Stimulated activated CD4-positive, alpha-beta T cell treated with anti-CD3 and anti-CD28 coated beads, Interleukin-12 subunit alpha, Interleukin-12 subunit beta, amount 100 ng/mL, for 4 hours (primary cell): ENCODE measurements at places on chromosomes 4 and X.

- no peak for DNase-seq
Observed at GRCh38 chr4:41061482-41062185, 152.7 kb downstream of the APBB2 start.

- DNase-seq: no peak
Observed at GRCh38 chr4:2378898-2379297, 39.5 kb downstream of the ZFYVE28 start.

- DNase-seq: no peak
Observed at GRCh38 chrX:37357436-37357835, 8.3 kb downstream of the PRRG1 start.

DNA sequence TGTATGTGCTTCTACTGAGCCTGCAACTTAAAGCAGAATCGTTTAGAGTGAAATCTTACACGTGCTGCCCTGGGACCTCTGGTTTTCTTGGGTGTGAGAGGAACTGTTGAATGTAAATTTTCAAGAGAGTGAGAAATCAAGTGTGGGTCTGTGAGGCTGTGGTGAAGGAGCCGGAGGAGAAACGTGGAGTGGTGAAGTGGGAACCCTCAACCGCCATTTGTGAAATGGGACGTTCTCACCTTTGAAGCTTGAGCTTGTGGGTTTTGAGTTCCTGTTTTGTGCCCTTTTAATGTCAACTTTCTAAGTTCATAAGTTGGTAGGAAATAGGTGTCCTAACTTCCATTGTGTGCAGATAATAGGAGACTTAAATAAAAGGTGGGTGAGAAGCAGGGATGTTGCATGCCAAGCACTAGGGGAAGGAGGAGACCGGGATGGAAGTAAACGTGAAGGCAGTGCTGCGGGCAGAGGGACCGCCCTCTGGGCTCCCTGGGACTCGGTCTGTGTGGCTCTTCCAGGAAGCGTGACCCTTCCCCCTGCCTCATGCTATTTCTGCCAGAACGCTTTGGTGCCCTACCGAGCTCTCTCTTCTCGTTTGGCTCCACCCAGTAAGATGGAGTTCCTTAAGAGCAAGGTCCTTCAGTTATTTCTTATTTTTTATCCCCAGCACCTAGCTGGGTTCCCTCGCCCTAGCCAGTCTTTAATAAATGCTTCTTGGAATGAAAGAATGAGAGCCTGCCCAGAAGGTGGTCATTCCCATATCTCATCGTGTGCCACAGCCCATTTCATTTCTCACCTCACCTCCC lies 56.0 kb downstream of the TMEM131L start:
- no peak for DNase-seq
